ENCODE measurements at places on chromosomes 12 and 14. TPM values are rescaled to one million over a fixed set of nuclear protein-coding genes. Genes with fewer than 3 reads are reported as not detected.

The FSCB gene
- total RNA-seq: not detected

The CLEC6A gene
- total RNA-seq: not detected

The FGD4 gene
- total RNA-seq: 22.4 TPM

The LRRIQ1 gene
- not detected for total RNA-seq

The WDR89 gene
- 6.6 TPM for total RNA-seq

The WNT1 gene
- total RNA-seq: not detected

- no peak for DNase-seq
Measured at GRCh38 chr12:80710727-80711449, 3.5 kb downstream of the MYF6 start.

DNA sequence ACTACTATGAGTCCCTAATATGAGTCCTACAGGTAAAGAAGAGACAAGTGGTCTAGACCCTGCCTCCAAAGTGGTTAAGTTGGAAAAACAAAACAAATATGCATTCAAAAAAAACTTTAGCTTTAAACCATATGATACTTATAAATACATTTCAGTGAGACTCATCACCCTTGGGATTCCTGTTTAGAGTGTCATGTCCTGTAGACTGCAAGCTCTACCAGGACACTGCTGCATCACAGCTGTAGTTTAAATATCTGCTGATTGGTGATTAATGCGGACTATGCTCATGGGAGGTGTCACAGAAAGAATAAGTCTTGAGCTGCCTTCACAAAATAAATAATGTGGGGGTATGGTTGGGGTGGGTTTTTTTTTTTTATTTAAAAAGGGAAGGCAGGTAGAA is 8.8 kb upstream of the LGR5 start:
- no peak for DNase-seq

DNA sequence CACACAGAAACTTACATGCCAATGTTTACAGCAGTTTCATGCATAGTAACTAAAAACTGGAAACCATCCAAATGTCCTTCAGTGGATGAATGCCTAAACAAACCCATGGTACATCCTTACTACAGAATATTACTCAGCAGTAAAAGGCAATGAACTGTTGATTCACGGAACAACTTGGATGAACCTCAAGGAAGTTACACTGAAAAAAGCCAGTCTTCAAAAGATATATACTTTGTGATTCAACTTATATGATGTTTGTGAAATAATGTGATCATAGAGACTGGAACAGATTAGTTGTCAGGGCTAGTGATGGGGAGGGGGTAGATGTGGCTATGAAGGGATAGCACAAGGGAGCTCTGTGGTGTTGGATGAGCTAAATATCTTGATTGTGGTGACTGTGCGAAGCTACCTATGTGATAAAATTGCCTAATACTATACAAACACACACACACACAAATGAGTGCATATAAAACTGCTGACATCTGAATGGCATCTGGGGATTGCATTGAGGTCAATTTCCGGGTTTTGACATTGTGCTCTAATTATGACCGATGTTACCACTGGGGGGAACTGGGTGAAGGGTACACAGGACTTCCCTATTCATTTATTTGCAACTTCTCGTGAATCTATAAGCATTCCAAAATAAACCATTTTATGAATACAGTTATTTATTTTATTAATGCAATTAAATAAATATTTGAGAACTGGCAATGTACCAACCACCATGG is 94.3 kb downstream of the RIN3 start:
- no peak for DNase-seq

- no peak for DNase-seq
Measured at GRCh38 chr12:89977405-89978085, 268.9 kb upstream of the ATP2B1 start.

GRCh38 chr12:108468196-108468968 is 46.7 kb upstream of the FICD start:
- DNase-seq: no peak

- DNase-seq: no peak
Measured at GRCh38 chr12:94560431-94561221, 89.7 kb downstream of the TMCC3 start.

DNA sequence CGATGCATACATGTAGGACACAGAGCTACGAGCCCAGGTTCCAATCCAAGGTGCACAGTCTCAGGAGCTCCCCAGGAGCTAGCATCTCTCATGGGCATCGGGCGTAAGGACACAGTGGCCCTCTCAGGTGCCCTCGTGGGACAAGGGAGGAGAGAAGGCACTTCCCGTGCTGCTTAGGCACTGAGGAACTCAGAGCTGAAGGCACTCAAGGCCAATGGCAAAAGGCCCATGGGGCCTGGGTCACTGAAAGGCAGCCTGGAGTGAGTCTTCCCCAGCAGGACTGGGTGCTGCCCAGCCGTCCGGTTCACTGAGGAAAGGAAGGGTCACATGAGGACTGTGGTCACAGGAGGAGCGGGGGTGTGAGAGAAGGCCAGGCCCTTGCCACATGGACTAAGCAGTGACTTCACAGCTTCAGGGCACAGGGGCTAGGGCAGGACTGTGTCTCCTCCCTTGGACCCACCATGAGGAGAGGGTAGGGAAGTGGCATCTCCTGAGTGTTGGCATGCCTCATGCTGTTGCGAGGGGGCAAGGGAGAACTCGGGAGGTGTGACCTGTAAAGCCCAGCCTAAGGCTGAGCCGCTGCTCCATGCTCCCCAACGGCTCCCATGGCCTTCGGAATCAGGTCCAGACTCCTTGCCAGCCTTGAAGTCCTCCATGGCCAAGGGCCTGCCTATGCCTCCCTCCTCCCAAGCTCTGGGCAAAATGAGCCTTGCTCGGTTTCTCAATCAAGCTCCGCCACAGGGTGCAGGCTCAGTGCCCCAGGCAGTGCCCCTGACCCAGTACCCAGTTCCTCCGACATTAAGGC is 51.8 kb downstream of the CHGA start:
- no peak for DNase-seq

DNA sequence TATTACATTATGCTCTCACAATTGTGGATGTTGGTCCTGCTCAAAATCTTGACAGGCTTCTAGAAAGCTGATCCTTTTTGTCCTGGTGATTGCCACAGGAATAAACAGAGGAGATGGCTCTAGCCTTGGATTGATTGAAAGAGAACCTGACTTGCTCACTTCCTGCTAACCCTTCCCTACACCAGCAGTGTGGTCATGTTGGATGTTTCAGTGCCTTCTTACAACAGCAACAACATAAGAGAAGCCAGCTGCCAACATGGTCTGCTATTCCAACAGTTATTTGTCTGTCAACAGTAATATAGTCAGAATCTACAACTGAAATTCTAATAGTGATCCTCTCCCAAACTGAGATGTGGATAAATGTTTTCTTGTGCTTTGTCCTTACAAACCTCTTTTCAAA is 311.6 kb upstream of the DIO2 start:
- no peak for DNase-seq

DNA sequence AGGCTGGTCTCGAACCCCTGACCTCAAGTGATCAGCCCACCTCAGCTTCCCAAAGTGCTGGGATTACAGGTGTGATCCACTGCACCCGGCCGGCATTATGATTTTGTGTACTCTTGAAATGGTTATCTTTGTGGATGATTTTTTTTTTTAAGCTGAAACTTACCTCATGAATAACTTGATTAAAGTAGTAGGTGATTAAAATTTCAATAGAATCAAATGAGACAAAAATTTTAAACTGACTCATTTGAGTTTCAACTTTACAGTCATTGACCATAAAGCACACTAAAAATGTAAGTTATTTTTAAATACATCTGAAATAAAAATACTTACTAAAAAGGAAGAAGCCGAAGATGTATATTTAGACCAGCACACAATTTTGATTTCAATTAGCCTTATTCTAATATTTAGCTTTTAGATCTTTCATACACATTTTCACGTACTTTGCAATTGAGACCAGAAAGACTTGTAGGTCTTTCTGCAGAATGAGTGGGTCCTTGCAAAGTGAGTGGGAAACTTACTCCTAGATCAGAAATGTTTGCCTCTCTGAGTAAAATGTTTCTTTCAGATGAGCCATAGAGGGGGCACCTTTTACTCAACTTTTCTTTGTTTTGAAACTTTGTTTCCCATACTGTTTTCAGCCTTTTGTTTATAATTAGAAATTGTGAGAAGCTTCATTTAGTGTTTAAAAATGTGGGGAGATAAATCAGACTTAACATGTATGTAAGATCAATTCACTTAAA is 34.2 kb downstream of the TMPO start:
- no peak for DNase-seq

DNA sequence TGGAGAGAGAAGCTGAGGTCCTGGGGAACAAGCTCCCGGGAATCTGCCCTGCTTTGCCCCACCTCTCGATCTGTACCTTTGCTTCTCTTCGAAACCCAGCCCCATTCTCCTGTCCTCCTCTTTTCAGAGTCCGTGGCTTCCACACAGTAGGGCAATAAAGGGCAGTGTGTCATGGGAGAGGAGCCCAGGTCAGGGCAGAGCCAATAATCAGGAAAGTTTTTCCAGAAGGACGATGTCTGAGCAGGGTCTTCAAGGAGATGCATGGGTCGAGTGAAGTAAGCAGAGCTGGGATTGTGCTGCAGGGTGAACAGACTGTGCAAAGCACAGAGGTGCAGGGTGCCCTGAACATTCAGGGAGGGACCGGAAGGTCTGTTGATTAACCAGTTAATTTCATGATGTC is 22.1 kb upstream of the SERPINA4 start:
- no peak for DNase-seq

DNA sequence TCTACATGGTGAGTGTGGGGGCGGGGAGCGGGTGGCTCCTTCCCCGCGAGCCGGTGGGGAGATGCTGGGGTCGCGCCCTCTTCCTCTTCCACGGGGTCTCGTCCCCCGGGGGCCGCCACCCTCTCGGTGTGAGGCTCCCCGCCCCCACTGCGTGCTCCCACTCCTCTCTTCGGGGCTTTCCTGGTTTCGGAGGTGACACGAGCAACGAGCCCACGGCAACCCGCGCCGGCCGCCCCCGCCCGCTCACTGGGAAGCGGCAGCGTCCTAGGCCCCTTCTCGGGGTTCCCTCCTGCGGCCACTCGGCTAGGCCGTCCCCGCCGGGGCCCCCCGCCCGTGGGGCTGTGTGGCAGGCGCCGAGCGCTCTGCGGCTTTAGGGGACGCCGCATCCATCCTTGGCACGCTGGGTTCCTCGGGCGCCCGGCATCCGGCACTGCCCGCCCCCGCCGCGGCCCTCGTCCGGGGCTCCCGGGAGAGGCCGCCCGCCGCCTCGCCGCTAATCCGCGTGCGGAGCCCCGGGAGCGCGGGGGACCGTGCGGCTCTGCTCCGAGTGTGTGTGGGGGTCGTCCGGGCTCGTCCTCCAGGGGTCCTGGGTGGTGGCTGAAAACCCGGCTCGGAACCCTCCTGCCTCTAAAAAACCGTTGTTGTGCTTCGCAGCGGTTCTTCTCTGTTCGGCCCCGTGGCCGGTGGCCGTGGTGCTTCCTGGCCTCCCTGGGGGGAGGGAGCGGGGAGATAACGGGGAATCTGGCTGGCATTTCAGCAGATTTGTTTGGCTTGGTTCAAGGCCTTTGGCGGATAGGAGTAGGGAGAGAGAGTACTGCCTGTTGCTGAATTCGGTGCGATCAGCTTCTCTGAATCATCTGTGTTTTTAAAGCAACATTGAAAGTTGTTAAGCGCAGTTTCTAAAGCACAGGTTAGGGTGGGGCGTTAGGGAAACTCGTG is 1.0 kb downstream of the PCNX1 start:
- peak; percentile 80 for DNase-seq

- DNase-seq: no peak
Measured at GRCh38 chr14:104973135-104973384, 5.1 kb downstream of the AHNAK2 start.

- DNase-seq: no peak
Measured at GRCh38 chr12:3700861-3701260, 52.0 kb downstream of the CRACR2A start.

DNA sequence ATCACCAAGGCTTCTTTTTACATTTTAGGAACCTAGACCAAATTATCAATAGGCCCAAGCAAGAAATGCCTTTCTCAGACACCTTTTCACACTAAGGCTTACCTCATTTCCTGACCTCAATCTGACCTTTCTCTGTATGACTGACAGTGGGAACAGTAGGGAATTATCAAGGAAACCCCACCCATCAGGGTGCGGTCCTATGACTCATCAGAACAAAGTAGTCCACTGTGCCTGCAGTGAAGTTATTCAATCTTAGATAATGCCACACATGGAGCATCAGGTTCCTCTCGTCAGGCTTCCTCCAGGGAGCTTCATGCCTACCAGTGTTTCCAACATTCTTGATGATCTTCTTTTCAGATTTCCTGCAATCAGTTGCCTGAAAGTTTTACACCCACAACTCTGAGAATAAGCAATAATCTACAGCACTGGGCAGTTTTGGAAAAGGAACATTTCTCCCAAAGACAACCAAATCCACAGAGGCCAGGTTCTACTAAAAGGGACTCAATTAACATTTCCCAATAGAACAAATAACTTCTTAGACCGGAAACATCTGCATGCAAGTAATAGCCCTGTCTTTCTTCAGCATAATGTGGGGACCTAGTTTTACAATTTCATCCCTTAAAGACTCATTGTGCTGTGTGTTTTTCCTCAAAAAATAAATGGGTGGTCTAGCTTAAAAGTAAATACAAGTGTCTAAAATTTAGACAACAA is 35.9 kb upstream of the TMTC2 start:
- DNase-seq: no peak
